Fibroblast of skin of left biceps (primary cell): ENCODE measurements at places on chromosomes 12 and 14.

- DNase-seq: no peak
Observed at GRCh38 chr14:90427848-90428426, 31.1 kb downstream of the CALM1 start.

GRCh38 chr12:79877246-79877645, 57.7 kb downstream of the PPP1R12A start:
- no peak for DNase-seq

DNA sequence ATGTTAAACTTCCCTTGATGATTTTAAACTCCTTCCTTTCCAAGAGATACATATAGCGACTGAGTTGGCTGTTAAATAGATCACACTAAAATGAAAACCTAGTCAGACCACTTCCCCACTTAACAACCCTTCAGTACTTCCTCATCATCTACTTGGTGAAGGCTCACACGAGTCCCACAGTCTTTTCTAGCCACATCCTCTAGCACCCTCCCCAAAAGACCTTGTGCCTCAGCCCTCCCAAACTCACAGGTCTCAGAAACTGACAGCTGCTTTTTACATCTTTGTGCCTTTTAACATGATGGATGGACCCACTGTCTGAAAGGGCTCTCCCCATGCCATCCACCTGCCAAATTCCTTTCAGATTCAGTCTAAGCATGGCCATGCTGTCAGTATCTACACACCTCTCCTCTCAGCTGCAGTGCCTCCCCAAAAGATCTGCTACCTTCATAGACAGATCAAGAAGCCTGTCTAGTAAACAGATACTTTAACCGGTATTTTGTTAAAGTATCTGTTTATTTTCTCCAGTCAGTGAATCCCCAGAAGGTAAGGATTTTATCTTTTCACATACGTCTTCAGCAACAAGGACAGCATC, 65.1 kb upstream of the GPHB5 start:
- DNase-seq: no peak

- DNase-seq: no peak
Observed at GRCh38 chr12:51508285-51508684, 82.7 kb upstream of the SCN8A start.

GRCh38 chr14:74504412-74504811, 10.8 kb downstream of the ISCA2 start:
- DNase-seq: no peak

- peak; percentile 54 for DNase-seq
Observed at GRCh38 chr12:105334001-105334400, 3.5 kb downstream of the C12orf75 start.

DNA sequence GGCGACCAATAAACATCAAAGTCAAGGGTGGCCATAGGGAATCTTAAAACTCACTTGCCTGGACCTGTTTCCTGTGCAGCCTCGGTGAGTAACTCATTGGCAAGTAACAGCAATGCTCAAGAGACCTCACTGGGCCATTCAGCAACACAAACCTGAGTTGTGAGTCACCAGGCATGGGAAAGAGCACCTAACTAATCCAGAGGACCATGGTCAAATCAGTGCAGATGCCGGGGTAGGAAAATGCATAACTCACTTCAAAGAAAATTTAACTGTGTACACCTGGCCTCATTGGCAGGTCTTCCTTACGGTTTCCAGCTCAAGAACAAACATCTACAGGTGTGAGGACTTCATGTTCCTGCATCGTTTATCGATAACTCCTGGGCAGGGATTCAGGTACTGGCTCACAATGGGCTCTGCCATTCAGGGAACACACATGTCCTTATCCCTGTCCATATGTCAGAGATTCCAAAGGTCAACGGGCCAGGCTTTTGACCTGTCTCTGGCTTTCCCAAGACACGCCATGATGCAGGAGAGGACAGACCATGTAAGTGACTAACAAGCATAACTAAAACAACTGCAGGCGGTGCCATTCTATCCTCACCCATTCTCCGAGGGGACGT, 211.8 kb downstream of the ANO2 start:
- no peak for DNase-seq

DNA sequence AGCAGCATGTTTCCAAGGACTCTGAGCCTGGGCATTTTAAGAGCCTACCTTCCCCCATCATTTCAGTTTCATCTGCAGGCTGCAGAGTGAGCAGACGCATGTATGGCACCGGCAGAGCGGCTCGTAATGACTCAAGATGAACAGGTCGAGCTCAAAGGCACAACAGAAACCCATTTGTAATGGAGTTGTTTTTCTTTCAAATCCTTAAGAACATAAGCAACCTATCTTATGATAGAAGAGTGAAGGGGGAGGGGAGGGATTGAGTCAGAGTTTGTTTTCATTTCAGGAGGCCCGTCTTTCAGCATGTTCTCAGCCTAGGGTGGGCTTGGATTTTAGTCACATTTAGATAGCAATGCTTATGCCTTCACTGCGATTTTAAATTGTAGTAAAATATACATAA, 54.9 kb upstream of the CISTR start:
- DNase-seq: no peak
